ENCODE measurements at places on chromosomes 2 and 18.

- no peak for DNase-seq
These were observed 10.7 kb upstream of the ADCY3 start for GRCh38 chr2:24930768-24931167.

DNA sequence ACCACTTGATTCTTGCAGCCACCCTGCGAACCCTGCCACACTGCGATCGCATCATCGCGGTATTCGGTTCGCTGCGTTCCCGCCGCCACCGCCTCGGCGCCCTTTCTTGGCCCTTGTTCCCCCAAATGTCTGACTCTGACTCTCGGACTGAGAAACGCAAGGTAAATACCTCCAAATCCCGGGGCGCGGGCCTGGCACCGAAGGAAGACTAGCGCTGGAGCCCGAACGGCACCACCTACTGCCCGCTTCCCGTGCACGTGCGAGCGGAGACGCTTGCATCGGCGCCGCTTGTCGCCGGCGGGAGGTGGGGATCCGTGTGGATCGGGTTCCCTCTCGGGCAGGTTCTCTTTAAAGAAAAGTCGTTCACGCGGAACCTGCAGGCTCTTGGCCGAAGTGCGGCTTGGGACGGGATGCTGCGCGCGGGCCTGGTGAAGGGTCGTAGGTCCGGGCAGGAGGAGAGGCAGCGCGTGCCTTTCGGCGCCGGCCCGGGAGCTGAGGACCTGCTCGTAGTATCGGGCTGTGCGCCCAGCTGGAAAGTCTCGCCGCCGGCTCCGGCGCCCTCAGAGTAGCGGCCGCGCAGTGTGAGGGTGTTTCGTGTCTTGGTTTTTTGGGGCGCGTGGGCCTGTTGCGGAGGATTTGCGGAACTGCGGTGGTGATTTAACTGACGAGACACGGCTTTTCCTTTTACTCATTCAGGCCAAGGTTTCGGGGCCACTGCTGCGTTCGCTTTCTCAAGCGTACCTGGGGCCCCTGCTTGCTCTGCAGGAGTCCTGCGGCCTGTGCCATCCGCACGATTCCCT lies 514 bp downstream of the BCL2L11 start:
- no peak for DNase-seq

DNA sequence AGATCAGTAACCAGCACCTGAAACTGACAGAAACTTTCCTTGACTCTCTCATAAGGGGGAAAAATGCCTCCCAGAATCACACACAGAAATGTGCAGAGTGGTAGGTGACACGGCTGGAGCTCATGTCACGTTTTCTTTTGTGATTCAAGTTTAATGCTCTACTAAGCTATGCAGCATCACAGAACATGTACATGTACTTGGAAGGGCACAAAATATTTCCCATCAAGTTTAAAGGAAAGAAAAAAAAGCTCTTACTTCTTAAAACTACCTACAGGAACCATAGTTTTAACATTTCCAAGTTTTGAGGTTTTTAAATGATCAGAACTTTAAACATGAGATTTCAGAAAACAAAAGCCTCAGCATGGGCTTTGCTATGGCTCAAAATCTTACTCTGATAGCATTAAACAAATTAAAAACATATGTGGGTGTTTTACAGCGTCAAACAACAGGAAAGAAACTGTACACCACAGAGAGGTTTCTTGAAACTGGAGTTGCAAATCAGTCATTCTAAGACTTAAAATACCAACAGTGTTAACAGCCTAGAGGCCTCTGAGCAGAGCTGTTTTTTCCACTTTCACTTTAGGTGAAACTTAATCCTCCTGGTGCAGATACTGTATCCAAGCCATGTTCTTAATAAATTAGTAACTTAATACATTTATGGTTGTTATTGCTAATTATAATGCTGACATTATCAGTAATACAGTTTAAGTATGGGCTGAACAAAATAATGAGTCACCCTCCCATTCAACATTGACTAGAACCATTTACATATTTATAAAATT lies 30.1 kb downstream of the MBP start:
- DNase-seq: no peak

- DNase-seq: no peak
These were observed 61.1 kb upstream of the RND3 start for GRCh38 chr2:150548527-150548926.

DNA sequence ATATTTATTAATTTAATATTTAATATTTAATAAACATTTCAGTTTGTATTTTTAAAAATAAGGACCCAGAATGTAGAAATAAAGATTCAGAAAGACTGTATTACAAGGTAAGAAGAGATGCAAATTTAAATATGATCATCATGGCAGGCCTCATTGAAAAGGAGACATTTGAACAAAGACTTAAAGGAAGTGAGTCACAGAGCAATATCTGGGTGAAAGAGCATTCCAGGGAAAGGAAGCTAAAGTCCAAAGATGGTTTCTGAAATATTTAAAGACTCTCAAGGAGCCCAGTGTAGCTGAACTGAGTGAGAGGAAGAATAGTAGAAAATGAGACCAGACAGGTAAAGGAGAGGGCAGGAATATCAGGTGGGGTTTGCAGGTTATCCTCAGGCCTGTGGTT lies 5.9 kb downstream of the SCYGR4 start:
- peak; percentile 39 for DNase-seq

DNA sequence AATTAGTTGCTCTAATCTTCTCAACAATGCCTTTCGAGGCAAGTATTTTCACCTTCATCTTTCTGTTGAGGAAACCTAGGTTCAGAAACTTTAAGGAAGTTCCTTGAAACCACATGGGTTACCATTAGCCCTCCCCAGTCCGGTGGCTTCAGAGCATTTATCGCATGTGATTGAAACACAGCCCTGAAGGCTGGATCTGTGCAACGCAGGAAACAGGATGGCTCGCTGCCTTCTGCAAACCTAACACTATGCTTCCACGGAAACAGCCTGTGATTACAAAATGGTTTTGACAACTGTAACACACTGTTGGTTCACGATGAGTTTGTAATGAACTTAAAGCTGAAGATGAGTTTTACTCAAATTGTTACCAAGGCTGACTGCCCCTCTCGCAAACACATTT lies 68.5 kb downstream of the EPB41L3 start:
- no peak for DNase-seq

DNA sequence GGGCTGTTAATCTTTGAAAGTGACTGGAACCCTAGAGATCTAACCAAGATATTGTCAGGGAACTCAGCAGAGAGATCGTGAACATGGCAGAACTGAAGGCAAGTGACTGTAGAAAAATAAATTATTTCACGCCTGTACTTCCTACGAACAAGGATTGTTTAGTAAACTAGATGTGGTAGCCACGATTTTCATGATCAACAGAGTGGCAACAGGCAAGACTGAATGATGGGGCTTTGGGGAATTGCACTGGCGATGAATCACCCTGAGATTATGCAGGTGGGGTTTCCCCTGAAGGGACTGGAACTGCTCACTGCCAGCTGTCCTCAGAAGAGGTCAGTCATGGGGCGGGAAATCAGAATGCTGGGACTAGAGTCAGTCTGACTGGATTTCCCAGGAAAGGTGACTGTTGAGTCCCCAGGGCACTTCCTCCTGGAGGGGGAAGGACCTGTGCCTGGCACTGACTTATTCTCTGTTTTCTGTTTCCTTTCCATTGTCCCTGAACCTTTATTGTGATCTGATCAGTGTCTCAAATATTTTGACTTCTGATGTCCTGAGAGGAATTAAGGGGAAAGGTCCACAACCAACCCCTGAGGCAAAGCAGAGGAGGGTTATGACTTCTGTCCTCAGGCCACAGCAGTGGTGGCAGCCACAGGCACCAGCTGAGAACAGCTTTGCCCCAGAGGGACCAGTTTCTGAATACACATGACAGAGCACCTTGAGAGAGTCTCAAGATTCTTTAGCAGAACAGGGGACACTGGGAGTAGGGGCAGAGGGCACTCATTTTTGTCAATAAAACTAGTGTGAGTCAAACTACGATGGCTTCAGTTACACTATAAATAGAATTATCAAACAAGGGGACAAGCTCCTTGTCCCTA lies 70.0 kb downstream of the NAB1 start:
- DNase-seq: peak; percentile 93

DNA sequence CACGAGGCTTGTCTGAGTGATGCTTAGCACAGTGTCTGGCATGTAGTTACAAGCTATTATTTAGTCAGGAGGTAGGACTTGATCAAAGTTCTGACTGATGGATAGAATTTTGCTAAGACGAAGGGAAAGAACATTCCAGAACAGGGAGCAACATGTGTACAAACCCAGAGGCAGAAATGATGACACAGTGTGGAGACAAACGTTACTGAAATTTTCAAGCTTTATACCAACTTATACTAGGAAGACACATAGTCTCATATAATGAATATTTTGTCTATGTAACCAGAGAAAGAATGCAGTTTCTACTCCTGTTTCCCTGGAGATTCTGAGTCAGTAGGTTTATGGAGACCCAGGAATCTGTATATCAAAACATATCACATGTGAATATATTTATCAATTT lies 123.4 kb downstream of the FAM124B start:
- DNase-seq: no peak

- DNase-seq: no peak
These were observed 23.1 kb downstream of the ANXA4 start for GRCh38 chr2:69765096-69765380.

GRCh38 chr2:135942936-135943688 lies 42.3 kb downstream of the DARS1 start:
- no peak for DNase-seq

GRCh38 chr2:5121642-5122041 lies 570.5 kb upstream of the SOX11 start:
- DNase-seq: no peak

- DNase-seq: no peak
These were observed 60.7 kb downstream of the RRM2 start for GRCh38 chr2:10183146-10183675.

DNA sequence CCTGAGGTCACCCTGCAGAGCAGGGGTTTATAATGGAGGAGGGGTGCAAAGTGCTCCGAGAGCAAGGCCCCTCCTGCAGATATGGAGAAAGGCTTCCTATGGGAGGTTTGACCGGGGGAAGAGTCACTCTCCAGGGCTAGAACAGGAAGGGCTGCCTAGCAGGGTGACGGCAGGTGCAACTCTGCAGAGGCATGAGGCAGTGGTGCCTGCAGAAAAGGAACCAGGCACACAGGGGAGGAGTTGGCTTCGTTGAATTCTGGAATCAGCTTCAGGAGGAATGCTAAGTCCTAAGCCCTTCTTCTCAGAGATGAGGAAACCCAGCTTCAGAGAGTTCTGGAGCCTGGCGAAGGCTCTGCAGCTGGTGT lies 17.5 kb upstream of the HPCAL1 start:
- no peak for DNase-seq

DNA sequence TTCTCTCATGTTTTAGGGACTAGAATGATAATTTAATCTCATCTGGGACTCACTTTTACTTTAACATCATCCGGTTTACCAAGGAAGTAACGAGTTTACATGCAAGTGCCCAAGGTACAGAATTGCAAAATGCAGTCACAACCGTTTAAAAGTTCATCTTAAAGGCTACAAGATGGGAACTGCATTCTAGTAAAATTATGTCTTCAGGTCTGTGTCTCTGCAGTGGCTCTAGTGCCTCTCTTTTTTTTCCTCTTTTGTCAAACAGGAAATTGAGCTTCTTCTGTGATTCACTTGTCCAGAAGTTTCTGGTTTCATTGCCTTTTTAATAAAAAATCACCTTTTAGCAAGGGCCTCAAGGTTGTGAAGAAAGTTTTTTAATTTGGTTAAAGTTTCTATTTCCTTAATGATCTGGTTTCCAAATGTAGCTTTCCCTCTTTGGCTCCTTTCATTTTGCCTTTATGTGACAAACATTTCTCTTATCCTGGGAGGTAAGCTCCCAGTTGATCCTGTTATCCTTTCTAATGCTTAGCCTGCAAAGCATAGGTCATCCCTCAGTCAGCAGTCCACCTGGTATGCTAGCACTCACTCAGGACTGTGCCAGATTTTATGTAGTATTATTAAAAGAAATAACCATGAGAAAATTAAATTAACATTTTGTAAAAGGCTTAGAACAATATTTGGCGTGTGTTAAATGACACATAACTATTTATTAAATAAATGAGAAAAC lies 2.4 kb downstream of the GLS start:
- DNase-seq: no peak

DNA sequence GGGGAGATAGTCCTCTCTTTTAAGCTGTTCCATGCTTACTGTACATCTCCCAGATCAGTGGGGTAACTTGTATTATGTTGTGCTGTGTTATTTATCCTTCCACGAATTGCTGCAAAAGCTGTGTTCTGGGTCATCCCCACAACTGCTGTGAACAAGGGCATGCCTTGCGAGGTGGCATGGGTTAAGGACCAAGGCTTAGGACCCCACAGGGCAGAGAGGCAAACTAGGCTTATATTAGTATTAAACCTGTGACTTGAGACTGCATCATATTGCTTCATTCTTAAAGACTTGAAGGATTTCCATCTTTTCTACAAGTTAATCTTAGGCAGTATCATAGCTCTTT lies 19.9 kb downstream of the RND3 start:
- DNase-seq: no peak

GRCh38 chr2:16152928-16153753 lies 212.8 kb downstream of the MYCN start:
- no peak for DNase-seq

- DNase-seq: no peak
These were observed 205.7 kb downstream of the SOCS6 start for GRCh38 chr18:70494524-70494923.

- no peak for DNase-seq
These were observed 50.5 kb upstream of the HS6ST1 start for GRCh38 chr2:128369108-128369555.

GRCh38 chr2:126431136-126431535 lies 224.8 kb upstream of the GYPC start:
- no peak for DNase-seq

Data from epithelial cell of proximal tubule (primary cell).